ENCODE measurements at places on chromosomes 11 and 22.
A peak's percentile ranks its signal among the peaks of the same experiment; 100 is the strongest.

GRCh38 chr11:25377466-25377865 is 880.6 kb downstream of the LUZP2 start:
- peak; percentile 4 for DNase-seq

DNA sequence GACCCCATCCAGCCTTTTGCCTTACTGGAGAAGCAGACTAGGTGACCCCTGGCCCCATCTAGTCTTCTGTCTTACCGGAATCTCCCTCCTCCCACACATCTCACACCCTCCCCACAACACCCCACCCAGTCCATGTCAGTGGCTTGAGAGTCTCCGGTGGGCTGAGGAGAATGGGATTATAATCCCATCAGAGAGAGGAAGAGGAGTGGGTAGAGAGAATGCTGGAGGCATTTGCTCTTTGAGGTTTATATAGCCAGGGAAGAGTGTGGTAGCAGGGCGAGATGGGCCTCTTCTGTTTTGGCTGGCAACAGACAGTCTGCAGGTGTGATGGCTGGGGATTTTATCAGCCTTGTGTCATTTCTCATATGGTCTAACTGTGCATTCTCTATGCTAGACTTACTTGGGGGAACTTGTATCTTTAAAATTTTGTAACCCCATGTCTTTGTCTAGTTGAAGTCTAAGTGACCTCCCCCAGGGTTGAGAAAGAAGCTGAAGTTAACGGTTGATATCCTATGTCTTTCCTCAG is 50.3 kb downstream of the GRAMD1B start:
- DNase-seq: no peak

GRCh38 chr22:49997932-49998717 is 14.4 kb downstream of the IL17REL start:
- no peak for DNase-seq

GRCh38 chr11:12893787-12894672 is 115.1 kb upstream of the RASSF10 start:
- peak; percentile 67 for DNase-seq

- no peak for DNase-seq
Observed at GRCh38 chr11:9377036-9377435, 7.4 kb upstream of the IPO7 start.

DNA sequence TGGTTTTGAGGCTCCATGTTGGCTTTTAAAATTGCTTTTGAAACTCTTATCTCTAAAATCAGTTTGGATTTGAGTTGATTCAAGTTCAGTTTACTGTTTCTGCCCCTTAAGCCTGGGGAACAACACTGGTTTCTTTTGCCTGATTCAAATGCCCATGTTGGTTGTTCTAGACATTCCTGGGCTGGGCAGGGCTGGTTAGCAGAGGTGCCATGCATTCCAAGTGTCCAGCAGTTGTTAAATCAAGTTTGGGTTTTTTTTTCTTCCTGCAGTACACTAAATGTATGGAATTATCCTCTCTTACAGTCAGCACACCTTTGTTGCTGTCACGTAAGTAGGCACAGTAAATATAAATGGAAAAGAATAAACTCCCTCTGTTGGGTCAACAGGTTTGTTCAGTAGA is 67.2 kb upstream of the MTMR2 start:
- peak; percentile 53 for DNase-seq
